ENCODE measurements at places on chromosomes 6 and 20.

GRCh38 chr6:18080544-18080943 is 41.9 kb downstream of the NHLRC1 start:
- no peak for DNase-seq

GRCh38 chr6:14932485-14933182 is 313.2 kb upstream of the JARID2 start:
- no peak for DNase-seq

GRCh38 chr6:315921-316752 is 23.9 kb downstream of the DUSP22 start:
- no peak for DNase-seq

DNA sequence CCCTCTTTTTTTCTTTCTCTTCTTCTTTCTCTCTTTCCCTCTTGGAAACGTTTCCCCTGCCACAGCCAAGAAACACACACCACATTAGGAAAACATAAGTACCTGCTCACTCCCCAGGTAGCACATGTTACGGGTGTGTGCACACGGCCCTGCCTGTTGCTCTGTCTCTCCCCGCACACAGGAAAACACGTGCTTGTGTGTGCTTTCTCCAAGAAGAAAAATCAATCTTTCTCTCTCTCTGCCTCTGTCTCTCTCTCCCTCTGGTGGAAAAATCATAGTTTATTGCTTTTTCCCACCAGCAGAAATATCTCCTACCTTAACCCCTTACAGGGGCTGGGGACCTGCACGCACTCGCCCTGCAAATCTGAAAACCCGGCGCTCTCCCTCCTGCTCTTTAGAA is 102.3 kb downstream of the EDN3 start:
- no peak for DNase-seq

DNA sequence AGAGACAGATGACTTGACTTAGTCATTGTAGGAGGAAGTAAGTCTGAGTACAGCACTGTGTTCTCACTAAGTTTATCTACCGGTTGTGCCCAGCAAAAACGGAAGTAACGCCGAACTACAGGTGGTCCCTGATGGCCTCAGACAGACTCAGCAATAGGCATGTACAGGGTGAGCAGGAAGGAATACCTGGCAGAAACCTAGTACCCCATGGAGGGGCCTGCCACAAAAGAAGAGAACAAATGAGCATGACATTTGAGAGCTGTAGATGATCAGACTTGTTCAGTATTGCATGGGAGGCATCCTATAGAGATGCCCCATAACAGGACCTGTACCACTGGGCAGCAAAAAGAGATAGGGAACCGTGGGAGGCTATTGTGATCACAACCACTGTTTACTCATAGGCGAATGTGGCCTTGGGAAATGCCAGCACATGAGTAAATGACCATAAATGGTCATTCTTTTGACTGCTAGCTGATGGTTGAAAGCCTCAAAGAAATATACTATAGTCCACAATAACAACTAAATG is 106.4 kb upstream of the TAB2 start:
- DNase-seq, result no peak

GRCh38 chr6:109579361-109579760 is 96.3 kb upstream of the ZBTB24 start:
- DNase-seq, result no peak

DNA sequence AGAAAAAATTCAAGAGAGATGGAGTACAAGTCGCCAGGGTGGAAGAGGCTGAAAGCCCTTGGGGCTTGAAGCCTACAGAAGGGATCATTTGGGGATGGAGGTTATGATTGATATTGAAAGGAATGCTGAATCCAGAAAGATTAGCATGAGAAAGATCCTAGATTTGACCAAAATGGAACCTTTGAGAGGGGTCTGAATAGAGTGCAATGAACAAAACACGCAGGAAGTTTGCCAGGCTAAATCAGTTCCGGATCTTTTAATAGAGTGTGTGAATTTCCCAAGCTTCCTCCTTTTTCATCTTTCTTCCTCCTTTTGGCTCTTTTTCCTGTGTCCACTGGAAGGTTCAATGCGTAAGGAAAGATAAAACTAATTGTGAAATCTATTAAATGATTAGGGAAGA is 15.3 kb downstream of the IPCEF1 start:
- no peak for DNase-seq

- DNase-seq, result no peak
Observed at GRCh38 chr20:48051794-48052474, 266.7 kb upstream of the SULF2 start.

DNA sequence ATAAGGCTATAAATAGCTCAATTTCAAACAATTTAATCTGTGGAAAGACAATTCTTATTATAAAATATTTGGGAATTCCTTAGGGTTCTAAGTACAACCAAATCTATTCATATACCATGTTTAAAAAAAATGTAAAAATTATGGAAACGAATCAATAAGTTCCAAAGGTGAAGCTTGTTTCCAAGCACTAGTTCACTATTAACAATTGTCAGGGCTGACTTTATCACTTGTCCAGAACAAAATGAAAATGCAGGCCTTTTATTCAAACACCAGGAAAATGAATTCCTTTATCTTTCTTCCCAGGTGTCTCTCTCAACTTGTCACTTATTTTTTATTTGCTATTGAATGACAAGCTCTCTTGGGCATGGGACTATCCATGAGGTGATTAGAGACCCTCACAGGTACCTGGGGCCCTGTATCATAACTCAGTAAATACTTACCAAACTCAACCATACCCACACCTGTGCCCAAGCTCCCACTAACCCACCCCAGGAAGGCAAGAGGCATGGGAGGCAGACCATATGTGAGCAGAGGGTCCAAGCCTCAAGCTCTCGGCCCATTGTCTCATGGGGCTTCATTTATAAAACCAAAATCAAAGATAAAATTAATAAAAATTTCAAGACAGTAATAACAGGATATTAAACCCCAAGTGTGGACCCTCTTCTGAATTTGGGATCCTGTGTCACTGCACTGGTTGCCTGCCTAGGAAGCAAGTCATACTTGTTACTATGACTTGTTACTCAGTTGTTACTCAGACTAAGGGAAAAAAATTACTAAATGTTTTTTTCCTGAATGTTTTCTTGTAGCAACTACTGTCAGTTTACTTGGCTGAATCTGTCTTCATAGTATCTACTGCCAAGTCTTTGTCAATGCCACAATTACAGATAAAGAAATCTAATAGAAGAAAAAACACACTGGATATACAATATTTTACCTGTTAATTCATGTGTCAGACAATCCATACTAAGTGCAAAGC is 54.7 kb downstream of the PTPRK start:
- DNase-seq, result no peak

DNA sequence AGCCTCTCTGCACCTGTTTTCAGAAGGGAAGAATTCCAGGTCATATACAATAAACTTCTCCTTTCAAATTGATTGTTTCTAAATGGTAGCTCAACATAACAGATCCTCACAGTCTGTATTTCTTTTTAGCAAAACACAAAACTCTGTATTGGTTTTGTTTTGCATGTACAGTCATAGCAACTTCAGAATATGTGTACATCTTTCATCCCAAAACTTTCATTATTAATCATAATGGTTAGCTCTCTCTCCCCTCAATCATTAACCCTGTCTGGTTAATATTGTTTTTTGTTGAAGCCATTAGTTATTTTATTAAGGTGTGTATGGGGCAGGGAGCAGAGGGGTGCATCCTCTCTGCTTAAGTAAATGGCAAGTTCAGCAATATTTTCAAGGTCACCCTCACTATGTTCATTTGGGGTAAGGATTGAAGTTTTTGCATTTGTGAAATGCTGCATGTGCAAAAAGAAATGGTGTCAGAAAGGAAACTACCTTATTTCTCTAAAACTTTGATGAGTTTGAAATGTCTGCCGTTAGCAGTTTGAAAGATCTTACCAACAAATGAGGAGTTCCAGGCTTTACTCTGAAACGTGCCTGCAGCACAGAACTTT is 136.8 kb upstream of the BTBD3 start:
- no peak for DNase-seq

GRCh38 chr6:217048-217659 is 75.1 kb upstream of the DUSP22 start:
- no peak for DNase-seq

DNA sequence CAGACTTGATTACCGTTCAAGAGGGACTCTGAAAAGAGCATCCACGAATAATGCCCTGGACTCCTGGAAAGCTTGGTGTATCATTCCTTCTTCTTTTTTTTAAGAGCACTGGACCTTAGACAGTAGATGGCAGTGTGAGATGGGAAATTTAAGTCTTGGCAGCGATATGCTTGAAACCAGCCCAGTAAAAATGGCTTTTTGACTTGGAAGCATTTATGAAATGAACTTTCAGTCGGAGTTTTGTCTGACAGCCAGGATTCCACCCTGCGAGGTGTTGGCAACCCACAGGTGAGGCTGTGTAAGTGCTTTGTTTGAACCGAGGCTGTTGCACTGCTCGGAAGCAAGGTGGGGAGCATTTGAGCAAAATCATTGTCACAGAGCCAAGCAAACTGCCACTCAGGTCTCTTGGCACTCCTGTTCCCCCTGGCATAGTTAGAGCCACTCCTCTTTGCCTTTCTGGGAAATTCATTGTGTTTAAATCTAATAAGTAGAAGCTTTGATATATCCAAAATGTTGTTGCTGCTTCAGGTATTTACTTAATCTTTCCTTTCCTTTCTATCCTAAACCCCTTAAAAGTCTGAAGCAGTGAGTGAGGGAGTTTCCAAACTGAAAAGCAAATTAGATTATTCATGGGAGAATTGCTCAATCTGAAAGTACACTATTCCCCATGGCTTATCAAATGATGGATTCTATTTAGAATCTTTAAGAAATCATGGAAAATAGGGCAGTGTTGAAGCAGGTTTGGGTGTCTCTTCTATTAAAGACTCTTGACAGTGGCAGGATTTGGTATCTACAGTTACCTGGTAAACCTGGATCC is 272.8 kb upstream of the SLC35B3 start:
- no peak for DNase-seq

DNA sequence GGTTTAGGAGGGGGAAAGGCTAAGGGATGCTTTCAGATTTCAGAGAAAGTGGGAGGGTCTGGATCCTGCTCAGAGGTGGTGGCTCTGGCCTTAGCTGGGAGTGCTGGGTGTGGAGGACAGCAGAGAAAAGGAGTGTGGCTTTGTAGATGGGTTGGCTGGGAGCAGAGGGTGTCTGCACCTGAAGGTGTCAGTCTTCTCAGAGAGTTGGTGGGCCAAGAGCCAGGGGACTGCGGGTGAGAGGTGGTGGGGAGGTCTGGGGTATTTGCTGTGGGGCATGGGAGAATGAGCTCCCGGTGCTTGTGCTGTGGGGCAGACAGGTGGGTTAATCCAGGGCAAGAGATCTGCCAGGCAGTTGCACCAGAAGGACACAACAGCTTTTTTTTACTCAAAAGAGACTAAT is 67.4 kb downstream of the TOX2 start:
- no peak for DNase-seq

DNA sequence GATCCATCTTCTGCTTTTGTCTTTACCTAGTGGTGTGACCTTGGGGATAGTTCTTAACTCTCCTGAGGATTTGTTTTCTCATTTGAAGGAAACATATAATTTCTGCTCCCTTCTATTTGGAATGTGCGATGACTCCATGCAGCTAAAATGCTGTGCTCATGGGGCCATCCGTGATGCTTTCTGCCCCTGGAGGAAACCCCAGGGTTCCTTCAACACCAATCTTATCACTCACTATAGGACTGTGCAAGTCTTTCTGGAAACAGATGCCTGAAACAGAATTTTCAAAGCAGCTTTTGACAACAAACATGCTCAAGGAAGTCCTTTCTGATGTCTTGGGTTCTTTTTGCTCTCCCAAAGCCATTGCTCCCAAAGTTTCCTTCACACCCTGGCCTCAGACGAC is 128.8 kb upstream of the GGTLC1 start:
- no peak for DNase-seq

DNA sequence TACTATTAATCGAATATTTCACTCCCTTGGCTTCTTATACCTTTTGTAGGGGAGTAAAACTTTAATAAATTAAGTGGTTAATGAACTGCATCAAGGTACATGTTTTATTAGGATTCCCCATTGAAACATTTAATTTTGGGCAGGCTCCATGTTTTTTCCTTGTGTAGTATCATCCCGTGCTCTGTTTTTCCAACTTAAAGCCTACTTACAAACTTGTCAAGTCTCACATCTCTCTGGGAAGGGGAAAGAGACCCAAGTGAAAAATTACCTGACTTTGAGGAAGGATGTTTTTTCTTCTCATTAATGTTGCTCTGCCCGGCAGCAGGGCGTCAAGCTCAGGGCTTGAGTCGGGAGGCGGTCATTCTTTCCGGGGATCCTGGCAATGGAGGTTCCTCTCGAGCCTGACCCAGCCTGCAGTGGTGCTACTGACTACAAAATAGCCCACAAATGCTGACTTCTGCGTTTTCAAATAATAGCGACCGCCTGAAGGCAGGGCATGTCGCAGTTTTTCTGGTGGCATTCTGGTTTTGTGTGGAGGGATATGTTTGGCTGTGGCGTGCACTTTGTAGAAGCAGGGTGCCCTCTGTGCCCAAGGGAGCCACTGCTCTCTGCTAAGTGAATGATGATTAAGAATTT is 2.4 kb downstream of the DSP start:
- DNase-seq, result no peak

- DNase-seq, result no peak
Observed at GRCh38 chr6:29489286-29489685, 1.5 kb upstream of the MAS1L start.

- no peak for DNase-seq
Observed at GRCh38 chr6:100260584-100260983, 204.1 kb downstream of the SIM1 start.

- no peak for DNase-seq
Observed at GRCh38 chr6:112501705-112502104, 154.6 kb downstream of the RFPL4B start.

DNA sequence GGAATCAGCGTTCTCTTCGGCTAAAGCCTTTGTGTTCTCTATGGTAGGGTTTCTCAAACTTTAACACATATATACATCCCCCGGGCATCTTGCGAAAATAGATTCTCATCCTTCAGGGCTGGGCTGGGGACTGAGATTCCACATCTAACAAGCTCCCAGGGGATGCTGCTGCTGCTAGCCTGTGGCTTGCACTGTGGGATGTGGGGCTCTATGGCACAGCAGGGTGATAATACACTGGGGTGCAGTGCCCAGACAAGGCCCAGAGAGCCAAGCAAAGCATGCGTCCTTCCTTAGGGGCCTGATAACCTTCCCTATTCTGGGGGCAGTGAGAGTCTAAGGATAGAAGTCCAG is 102.0 kb downstream of the LAMP5 start:
- no peak for DNase-seq

DNA sequence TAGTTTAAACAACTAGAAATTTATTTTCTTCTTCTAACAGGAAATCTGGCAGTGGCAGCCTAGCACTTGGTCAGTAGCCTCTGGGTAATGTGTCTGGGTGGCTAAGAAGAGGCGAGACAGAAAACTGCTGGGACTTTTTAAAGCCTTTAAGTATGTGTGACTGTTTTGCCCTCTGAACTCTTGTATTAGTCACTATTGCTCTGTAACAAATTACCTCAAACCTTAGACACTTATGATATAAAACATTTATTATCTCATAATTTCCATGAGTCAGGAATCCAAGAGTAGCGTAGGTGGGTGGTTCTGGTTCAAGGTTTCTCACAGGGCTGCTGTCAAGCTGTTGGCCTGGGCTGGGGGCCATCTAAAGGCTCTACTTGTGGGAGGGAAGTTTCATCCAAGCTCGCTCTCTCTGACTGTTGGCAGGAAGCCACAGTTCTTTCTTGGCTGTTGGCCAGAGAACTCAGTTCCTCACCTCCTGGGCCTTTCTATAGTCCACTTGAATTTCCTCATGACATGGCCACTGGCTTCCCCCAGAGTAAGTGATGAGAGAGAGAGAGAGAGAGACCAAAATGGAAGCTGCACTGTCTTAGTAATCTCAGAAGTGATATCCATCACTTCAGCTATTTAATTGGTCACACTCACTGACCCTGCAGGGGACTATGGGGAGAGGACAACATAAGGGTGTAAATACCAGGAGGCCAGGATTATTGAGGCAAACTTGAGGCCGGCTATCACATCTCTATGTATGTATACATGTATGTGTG is 17.4 kb upstream of the TBC1D22B start:
- peak; percentile 23 for DNase-seq

- DNase-seq, result no peak
Observed at GRCh38 chr20:51446656-51447055, 95.9 kb downstream of the NFATC2 start.

Measured in activated naive CD4-positive, alpha-beta T cell (primary cell).